MG63 (cell line): ENCODE measurements at places on chromosomes 3 and 15. TPM values are rescaled to one million over a fixed set of nuclear protein-coding genes. Genes with fewer than 3 reads are reported as not detected.

HYKK gene
- total RNA-seq: 3.8 and 13.8 TPM in 2 replicates

TM4SF18 gene
- total RNA-seq: 4.5 and 6.4 TPM in 2 replicates

CLSTN2 gene
- 0.64 and 1.7 TPM in 2 replicates for total RNA-seq

TMCO5A gene
- not detected in 2 replicates for total RNA-seq

ASB14 gene
- total RNA-seq: not detected in 2 replicates
